Karpas-422 (cell line): ENCODE measurements at places on chromosomes 16 and 17.
A peak's percentile ranks its signal among the peaks of the same experiment; 100 is the strongest.

- no peak for DNase-seq
Measured at GRCh38 chr17:57110579-57111325, 25.7 kb downstream of the AKAP1 start.

DNA sequence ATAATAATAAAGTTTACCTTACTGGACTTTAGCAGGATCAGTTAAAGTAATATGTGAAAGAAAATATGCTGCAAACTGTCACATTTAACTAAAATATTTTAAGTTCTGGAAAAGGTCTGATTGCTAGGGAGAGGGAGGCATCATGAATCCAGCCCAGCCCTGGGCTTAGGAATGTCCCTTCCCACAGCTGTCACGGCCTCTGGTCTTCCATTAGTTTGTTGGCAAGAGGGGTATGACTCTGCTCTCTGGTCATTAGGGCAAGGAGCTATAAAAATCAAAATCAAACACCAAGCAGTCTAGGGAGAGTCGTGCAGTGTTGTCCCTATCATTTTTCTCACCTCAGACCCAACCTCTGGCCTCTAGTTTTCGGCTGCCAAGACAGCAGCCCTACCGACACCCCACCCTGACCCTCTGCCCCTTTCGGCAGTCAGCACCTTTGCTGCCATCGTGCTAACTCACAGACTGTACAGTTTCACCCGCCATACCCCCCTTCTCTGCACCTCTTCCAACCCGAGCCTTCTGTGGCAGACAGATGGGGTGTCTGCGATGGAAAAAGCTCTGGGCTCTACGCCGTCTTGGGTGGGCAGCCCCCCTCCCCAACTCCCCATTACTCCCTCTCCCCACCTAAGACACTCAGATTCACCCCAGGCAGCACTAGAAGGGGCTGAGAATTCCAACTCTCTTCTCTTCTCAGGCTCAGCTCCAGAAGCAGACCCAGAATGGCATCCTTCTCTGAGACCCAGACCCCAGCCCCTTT is 41.4 kb downstream of the NEUROD2 start:
- no peak for DNase-seq

- DNase-seq = no peak
Measured at GRCh38 chr16:69499541-69500230, 66.1 kb upstream of the NFAT5 start.

- no peak for DNase-seq
Measured at GRCh38 chr17:75090871-75091854, 3.4 kb downstream of the SLC16A5 start.

DNA sequence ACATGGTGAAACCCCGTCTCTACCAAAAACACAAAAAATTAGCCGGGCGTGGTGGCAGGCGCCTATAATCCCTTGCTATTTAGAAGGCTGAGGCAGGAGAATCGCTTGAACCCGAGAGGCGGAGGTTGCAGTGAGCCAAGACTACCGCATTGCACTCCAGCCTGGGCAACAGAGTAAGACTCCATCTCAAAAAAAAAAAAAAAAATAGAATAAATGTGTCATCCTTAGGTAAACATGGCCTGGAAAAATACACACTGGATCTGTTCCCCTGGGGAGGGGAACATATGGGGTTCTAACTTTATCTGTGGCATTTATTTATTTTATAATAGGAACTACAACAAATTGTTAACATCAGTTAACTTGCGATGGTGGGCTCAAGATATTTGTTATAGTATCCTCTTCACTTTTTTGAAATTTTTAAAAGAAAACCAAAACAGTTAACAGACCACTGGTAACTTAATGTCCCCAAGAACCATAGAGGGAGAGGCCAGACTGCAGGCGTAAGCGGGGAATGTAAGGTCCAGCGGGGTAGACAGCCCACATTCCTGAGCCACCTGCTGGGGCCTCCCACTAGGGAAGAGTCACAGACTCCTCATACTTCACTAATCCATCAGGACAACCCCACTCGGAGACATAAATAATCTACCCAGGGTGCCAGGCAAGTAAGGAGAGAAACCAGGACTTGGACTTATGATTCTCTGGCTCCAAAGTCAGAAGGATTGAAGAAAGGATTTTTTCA is 12.5 kb upstream of the TXNDC11 start:
- DNase-seq = no peak

GRCh38 chr17:46895171-46895570 is 27.8 kb upstream of the GOSR2 start:
- no peak for DNase-seq

DNA sequence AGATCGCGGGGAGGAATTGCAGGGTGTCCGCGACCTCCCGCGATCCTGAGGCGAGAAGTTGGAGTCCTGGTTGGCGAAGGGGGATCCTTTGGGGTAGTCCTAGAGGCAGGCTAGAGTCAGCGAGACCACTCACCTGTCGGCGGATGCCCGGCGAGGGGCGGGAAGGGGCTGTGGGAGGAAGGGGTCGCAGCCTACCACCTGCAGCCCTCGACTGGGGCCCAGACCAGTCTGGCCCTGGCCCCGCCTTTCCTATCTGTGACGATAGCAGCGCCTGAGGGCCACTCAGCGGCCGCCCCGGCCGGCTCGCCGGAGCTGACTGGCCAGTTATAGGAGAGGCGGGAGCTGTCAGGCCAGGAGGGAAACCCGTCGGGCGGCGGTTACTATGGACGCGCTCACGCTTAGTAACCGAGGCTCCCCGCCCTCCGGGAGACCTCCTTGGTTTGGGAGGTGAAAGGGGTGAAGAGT is at the start of gene TEKT3:
TEKT3 (minus strand) TSS at position 213 of the 465 bp plus-strand sequence. CDS start 10,012 bp downstream, outside the sequence.
- no peak for DNase-seq

DNA sequence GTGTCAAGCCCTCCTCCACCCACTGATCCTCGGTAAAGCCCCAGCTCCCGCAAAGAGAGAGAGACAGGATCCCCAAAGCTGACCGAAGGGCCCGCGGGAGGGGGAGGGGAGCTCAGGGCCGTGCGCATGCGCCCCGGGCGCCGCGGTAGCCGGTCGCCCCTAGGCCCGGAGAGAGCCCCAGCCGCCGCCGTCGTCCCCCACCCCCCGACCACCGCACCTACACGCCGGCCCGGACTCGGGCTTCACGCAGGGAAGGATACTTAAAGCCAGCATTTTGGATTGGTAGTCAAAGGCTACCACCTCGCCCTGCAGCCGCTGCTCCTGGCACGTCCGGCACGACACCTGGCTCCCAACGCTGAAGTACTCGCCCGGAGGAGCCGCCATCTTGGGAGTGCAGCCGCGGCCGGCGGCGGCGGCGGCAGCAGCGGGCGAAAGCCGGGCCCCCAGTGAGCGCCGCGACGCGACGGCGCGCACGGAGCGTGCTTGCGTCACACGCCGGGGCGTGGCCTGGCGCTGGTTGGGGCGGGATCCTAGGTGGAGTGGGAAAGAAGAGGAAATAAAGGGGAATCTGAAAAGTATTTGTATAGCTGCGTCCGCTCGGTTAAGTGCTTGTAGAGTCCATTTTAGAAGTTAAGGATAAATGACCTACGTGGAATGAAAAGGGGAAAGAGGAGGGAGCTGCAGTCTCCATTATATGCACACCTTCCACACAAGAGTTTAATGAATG is at the start of gene LSM12:
LSM12 (minus strand) TSS at position 468 of the 727 bp plus-strand sequence; CDS start at position 384, 84 bp downstream.
- peak; percentile 97 for DNase-seq

DNA sequence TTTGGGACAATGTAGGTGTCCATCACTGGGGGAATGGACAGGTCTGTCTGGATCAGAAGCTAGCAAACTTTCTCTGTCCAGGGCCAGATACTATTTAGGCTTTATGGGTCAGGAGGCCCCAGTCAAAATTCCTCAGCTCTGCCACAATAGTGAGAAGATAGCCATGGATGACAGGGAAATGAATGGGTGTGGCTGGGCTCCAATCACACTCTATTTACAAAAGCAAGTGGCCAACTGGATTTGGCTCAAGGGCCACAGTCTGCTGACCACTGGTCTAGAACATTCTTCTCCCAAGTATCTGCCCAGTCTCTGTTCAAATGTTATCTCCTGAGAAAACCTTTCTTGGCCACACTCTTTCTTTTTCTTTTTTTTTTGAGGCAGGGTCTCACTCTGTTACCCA is 339.9 kb downstream of the SOX9 start:
- DNase-seq = no peak

DNA sequence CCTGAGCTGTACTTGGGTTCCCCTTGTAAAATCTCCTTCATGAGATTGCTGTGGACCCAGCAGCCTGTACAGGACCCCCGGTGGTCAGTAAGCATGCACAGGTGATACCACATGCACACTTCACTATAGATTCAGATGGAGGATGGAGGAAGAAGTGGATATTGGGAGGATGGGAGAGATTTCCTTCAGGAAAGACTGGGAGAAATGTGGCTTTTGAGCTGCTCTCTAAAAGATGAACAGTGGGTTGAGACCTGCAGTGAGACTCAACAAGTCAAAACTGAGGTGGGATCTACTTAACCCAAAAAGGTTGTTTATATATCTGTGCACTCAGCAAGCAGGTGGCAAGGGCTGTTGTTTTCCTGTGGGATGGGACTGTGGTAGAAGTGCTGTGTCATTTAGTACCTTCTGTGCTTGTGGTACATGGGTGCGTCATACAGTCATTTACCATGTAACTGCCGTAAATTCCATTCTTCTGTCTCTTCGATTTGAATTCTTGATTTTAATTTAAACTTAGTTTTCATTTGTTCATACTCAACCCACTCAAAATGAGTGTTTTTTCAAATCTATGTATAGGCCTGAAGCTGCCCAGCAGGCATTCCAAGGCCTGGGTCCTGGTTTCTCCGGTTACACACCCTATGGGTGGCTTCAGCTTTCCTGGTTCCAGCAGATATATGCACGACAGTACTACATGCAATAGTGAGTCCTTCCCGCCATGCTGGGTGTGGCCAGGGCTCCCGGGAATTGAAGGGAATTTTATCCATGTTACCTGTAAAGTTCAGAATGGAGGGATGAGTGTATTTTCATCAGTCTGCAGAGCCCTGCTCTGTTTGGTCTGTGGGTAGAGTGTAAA is 6.9 kb downstream of the HERPUD1 start:
- DNase-seq = no peak
